ENCODE measurements at places on chromosomes 12 and 14.

GRCh38 chr14:64715146-64715627 is 11.0 kb downstream of the PLEKHG3 start:
- no peak for DNase-seq

GRCh38 chr12:121202407-121203355 is 7.2 kb upstream of the P2RX4 start:
- no peak for DNase-seq

DNA sequence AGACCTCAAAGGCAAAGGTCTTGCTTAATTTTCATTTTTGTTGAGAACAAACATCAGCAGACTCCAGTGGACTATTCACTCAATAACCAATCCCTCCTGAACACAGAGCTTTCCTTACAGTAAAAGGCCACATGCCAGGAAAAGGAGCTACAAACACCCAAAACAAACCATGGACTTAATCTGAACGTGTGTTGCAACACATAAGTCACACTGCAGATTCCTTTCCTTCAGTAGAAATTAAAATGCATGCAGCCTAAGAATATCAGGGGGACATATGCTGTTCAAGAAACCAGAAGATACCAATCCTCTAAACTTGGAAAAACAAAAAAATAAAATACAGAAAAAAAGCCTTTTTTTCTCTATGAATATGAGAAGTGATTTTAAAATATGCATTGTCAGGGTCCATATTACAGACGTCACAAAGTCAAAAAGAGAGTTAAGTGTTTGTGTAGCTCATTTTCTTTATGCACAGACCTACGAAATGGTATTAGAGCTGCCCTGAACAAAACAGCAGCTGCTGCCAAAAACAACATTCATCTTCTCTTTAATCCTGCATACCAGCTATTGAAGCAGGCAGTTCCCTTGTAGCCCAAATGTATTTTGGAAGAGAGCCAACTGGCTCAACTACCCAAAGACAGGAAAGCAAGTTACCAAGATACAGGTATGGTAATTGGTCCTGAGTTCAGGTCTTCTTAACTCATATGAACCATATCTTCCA is 26.2 kb downstream of the KITLG start:
- no peak for DNase-seq

DNA sequence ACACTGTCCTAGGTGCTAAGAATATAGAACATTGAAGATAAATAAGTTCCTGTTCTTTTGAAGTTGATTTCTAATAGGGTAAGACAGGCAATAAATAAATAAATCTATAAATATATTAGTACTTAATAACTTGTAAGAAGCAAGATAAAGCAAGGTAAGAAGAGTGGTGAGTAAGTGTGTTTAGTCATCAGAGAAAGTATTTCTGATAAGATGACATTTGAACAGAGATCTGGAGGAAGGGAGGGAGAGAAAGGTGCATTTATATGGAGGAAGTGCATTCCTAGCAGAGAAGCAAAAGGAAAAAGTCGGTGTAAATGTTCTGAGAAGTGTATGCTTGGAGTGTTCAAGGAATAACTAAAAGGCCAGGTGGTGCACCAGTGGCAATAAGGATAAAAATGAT is 184.4 kb upstream of the GRIP1 start:
- no peak for DNase-seq

GRCh38 chr14:104786091-104786586 is 9.4 kb downstream of the AKT1 start:
- peak; percentile 18 for DNase-seq

- DNase-seq: peak; percentile 8
Observed at GRCh38 chr12:77925536-77926108, 94.9 kb downstream of the NAV3 start.

DNA sequence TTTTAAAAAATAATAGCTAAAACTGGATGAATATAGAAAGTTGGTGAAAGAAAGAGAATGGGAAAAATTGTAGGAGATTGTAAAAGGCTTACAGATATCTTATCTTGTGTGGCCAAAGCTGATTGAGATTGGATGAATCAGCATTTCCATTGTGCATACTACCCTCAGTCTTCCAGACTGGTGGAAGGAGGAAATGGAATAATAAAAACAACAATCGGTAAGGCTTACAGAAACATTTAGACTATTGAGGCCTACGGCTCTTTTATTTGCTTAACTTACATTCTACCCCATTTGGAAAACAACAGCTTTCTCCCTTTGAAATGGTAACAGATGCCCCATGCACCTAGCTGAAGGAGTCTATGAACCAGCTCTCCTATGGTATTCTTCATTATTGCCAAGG is 129.8 kb downstream of the PTPRB start:
- DNase-seq: no peak

DNA sequence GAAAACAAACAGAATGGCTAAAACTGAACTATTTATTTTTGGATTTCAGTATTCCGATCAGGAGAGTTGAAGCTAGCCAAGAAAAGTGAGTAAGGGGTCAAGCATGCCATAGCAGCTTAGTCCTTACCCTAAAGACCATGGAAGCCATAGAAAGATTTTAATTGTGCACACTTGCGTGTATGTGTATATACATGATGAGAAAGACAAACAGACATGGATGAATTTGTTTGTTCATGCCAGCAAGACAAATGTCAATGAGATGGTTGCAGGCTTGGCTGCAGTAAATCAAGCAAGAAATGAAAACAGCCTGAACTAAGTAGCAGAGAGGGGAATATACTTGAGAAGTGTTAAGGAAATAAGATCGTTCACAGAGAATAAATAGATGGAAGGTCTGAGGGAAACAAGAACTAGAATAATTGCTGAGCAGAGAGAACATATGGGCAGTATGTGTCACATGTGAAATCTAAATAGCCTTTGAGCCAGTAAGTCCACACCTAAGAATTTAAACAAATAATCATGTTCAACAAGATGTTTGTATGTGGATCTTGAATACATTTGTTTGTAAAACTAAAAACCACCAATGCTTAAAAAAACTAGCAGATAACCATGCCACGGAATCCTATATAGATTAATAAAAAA is 14.8 kb downstream of the SNW1 start:
- no peak for DNase-seq

DNA sequence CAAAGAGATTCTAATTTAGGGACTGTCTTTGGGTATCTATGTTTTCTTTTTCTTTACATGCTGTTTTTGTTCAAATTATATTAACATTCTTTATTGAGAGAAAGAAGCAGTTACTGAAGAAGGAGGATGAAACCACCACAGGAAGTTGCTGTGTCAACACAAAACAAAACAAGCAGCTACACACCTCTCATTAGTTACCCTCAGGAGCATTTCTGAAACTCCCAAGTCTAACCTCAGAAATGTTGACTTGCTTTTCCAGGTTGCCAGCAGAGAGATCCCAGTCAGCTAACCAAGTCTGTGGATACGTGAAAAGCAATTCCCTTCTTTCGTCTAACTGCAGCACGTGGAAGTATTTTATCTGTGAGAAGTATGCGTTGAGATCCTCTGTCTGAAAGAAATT is 33.5 kb downstream of the CLEC1A start:
- no peak for DNase-seq

DNA sequence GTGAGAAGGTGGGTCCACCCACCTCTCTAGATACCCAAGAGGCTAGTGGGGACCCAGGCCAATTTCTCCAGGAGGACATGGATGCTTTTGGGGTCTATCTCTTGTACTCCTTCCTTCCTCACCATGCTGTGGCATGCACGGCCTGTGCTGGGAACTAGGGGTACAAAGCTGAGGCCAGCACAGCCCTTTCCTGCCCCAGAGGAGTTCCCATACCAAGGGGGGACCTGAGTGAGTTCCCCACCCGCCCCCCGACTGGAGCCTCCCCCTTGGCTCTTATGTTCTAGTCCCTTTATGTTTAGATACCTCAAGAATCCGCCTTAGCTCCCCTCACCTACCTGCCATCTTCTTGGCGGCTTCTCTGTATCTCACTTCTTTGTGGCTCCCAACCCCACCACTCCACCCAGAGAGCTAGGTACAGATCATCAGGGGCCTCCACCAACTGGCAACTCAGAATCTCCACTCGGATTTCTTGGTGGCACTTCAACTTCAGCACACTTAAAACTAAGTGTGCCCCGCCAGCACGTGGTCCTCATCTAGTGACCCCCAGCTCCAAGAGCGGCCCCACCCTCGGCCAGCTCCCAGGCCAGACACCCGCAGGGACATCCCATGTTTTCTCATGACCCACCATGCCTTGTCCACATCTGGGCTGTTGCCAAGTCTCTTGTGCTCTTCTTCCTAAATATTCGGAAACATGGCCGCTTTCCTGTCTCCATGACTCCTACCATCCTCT is 115.2 kb upstream of the RTL1 start:
- DNase-seq: no peak

GRCh38 chr12:91139286-91139685 is 28.0 kb upstream of the LUM start:
- DNase-seq: no peak

GRCh38 chr14:65373671-65374039 is 38.9 kb upstream of the FUT8 start:
- DNase-seq: no peak

- DNase-seq: peak; percentile 8
Observed at GRCh38 chr12:46983959-46984841, 95.2 kb upstream of the PCED1B start.

DNA sequence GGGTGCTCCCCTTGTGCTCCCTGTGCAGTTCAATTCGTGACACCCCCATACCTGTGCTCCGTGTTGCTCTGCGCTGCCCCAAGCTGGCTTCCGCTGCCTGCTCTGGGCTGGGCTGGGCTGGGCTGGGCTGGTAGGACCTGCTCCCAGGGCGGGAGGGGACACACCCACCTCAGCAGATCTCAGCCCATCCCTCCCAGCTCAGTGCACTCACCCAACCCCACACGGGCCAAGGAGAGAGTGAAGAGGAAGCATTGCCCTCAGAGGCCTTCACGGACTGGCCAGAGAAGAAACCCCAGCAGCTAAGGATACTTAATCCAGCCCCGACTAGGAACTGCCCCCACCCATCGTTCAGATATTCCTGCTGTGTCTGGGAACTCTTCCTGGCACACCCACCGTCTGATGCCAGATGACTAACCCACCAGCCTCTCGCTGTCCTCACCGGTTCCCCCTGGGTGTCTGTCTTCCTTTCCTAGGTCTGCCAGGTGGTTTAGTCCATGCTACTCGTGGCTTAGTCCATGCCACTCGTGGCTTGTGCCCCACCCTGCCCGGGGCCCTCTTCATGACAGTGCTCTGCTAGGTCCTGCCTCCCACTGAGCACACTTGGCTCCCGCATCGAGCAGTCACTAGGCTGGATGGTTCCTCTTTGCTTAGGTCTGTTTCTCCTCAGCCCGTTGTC is at the start of gene LPAR5:
LPAR5 (minus strand) TSS at position 104 of the 676 bp plus-strand sequence. CDS start 14,711 bp downstream, outside the sequence.
- peak; percentile 49 for DNase-seq

GRCh38 chr12:107485731-107486130 is 199.9 kb upstream of the PWP1 start:
- no peak for DNase-seq

GRCh38 chr12:42908712-42909111 is 319.2 kb upstream of the PRICKLE1 start:
- DNase-seq: no peak

GRCh38 chr14:59004012-59004411 is 184.5 kb upstream of the DAAM1 start:
- no peak for DNase-seq

DNA sequence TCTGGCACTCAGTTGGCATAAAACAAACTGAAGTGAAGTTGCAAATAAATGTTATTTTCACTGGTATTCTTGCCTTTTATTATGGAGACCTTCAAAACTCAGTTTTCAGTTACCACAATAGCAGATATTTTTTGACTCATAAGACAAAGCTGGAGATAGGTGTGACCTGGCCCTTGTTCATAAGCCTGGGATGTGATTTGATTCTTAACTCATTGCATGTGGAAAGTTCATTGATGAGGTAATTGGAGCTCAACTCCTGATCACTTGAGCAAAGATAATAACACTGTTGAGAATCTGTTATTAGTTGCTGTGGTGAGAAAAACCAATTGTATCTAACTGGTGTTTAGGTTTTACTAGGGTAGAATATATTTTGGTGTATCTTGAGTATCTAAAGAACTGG is 105.1 kb downstream of the AEBP2 start:
- DNase-seq: no peak

- DNase-seq: no peak
Observed at GRCh38 chr14:94682061-94682516, 69.9 kb downstream of the SERPINA3 start.

GRCh38 chr14:75928690-75929181 is 53.1 kb downstream of the TGFB3 start:
- DNase-seq: no peak

- DNase-seq: no peak
Observed at GRCh38 chr12:87253157-87253556, 776.0 kb downstream of the C12orf50 start.

DNA sequence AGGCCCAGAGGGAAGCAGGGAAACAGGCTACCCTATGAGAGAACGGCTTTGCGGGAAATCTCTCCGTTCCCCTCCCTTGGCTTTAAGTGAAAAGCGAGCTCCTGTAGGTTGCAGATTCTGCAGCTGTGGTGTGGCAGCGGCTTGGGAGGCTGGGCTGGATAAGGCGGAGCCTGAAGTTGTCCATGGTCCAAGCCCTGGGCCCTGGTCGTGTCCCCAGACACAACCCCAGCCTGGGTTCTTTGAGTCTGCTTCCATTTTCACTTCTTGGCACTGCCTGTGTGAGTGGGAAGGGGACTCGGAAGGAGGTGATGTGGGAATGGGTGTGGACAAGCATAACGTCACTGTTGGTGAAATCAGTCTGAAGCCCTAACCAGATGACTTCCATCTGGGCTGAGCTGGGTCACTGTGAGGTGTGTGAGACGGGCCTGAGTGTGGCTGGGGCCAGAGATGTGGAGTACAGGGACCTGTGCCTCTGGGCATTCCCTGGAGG is 43.0 kb upstream of the CTDSP2 start:
- no peak for DNase-seq

DNA sequence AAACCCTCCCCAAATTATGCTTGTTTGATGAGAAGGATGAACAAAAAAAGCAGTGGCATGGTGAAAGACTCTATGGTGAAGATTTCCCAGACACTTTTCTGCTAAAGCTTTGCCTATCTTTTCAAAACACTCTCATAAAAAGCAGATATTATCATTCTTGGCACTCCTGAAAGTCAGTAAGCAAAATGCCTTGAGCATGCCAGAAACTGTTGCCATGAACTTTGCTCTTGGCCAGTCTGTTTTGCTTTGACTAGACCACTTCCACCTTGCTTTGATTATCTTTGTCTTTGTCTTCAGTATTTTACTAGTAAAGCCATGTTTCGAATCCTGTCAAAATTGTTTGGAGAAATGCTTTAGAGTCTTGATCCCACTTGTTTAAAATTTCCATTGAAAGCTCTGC is 110.4 kb downstream of the CNTN1 start:
- DNase-seq: no peak

GRCh38 chr12:111024205-111024801 is 103.9 kb upstream of the MYL2 start:
- DNase-seq: peak; percentile 16

GRCh38 chr12:108955225-108955835 is 65.5 kb downstream of the SVOP start:
- DNase-seq: no peak

DNA sequence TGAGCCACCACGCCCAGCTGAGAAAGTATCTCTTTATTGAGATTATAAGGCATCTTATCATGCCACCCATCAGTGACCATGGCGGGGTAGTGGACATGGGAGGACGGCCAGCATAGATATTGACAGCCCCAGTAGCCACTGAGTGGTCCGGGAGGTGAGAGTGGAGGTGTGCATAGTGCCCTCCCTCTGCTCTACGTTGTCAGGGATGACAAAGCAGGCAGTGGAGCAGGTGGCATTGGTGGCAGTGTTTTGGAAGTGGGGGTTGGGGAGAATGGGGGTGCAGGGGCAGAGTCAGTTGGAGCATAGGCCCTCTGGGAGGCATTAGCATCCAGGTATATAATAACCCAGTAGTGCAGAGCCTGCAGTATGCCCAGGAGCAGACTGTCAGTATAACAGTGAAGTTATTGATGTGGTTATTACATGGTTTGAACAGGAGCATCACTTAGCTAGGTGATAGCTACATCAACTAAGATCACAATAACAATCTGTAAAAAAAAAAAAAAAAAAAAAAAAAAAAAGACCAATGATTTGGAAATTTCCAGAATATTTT is 41.1 kb downstream of the GNG2 start:
- DNase-seq: no peak

Measured in CD4-positive, alpha-beta T cell treated with Interferon gamma for 1 hour (primary cell).